Central memory CD8-positive, alpha-beta T cell (primary cell): ENCODE measurements at places on chromosomes 11 and 22.

DNA sequence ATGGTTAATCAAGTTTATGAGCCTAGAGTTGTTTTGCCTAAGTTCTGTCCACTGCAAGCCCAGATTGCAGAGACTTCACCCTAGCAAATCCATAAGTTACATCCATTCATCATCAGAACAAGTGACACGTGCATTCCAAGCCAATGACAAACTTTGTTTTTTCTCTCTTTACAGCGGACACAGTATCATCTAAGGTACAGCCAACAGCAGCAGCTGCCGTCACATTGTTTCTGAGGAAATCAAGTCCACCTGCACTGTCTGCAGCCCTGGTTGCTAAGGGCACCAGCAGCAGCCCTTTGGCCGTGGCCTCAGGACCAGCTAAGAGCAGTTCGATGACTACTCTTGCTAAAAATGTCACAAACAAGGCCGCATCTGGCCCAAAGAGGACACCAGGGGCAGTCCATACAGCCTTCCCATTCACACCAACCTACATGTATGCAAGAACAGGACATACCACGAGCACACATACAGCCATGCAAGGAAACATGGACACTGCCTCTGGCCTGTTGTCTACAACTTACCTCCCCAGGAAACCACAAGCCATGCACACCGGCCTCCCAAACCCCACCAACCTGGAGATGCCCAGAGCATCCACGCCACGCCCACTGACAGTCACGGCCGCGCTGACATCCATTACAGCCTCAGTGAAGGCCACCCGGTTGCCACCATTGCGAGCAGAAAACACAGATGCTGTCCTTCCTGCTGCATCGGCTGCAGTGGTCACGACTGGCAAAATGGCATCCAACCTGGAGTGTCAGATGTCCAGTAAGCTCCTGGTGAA is 155.8 kb downstream of the C11orf91 start:
- DNase-seq, result no peak

DNA sequence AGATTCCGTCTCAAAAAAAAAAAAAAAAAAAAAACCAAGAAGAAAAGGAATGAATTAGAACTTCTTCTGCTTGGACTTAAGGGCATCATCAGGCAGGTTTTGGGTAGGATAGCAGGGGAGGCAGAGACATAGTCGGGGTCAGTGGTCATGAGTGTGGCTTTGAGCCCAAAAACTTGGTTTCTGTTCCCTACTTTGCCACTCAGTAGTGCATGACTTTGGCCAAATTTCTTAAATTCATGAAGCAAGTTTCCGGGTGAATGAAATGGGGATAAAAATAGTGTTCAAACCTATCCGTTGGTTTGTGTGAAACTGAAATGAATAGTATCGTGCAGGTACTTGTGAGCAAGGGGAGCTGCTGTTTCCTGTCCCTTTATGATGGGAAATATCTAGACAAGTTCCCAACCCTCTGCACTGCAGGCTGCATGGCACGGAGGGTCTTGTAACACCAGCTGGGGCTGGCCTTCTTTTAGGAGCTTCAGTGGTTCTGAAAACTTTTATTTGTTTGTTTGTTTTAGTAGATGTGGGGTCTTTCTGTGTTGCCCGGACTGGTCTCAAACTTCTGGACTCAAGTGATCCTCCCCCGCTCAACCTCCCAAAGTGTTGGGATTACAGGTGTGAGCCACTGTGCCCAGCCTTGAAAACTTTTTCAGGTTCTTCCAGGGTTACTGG is 18.4 kb downstream of the NEAT1 start:
- DNase-seq, result no peak

GRCh38 chr11:16856022-16856471 is 117.6 kb downstream of the C11orf58 start:
- no peak for DNase-seq

DNA sequence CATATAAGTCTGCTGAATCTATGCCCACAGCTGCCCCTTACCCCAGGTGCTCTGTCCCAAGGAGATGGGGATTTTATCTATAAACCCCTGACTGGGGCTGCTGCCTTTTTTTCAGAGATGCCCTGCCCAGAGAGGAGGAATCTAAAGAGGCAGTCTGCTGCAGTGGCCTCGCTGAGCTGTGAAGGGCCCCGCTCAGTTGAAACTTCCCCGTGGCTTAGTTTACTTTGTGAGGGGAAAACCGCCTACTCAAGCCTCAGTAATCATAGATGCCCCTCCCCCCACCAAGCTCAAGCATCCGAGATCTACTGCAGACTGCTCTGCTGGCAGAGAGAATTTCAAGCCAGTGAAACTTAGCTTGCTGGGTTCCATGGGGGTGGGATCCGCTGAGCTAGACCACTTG is 7.4 kb upstream of the SCGB1D4 start:
- DNase-seq, result no peak

GRCh38 chr11:113372309-113372708 is 15.3 kb upstream of the ANKK1 start:
- no peak for DNase-seq

GRCh38 chr11:78209478-78209877 is 20.8 kb downstream of the USP35 start:
- no peak for DNase-seq

DNA sequence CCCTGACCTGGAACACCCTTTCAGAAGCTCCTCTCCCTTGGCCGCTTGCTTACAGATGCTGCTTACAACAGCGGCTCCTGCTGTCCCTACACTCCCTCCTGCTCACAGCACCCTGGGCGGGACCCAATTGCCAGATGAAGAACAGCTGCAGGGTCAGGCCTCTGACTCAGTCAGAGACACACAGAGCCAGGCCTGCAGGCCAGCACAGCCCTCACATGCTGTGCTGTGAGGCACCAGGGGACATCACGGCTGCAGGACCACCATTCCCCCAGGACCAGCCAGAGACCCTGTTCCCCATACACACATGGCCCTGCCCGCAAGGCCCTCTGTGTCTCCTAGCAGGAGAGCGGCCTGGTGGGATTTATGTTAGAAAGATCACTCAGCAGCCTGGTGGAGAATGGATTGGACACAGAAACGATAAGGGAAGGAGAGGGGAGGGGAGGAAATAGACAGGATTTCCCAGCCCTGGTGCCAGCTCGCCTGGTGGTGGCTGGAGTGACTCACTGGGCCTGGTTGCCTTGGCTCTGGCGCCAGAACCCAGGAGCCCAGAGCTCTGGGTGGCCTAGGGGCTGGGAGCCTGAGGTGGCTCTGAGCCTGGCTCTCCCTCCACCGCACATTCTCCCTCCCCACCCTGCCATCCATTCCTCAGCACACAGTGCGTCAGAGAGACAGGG is 6.7 kb downstream of the CAPN5 start:
- DNase-seq, result no peak

- DNase-seq, result no peak
Measured at GRCh38 chr11:10379871-10380568, 75.0 kb upstream of the AMPD3 start.

DNA sequence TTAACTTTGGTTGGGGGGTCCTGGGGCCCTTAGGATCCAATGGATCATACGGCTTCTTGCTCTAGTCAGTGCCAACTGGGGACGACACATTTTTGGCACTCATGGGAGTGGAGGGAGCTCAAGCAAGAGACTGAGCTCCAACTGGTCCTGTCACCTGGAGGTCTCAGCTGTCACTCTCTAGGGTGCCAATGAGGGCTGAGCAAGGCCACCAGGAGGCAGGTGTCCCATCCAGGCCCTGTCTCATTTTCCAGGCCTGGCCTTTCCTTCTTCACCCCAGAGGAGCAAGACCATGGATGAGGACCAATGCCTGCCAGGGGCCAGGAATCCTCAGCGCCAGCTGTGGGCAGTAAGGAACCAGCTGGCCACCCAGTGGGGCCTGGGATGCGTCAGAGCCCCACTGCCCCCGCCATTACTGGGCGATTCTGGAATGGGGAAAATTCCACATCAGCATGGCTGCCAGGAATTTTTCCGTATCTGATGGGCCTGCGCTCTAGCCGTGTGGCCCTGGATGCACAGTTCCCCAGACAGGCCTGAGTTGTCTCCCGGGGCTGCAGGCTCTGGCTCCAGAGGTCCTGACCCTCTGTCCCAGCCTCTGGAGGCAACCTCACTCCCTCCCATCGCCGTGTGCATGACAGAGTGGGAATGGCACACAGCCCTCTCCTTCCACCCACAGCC is 669 bp upstream of the GAL3ST1 start:
- no peak for DNase-seq

GRCh38 chr11:62501432-62501891 is 45.1 kb downstream of the AHNAK start:
- DNase-seq, result no peak

DNA sequence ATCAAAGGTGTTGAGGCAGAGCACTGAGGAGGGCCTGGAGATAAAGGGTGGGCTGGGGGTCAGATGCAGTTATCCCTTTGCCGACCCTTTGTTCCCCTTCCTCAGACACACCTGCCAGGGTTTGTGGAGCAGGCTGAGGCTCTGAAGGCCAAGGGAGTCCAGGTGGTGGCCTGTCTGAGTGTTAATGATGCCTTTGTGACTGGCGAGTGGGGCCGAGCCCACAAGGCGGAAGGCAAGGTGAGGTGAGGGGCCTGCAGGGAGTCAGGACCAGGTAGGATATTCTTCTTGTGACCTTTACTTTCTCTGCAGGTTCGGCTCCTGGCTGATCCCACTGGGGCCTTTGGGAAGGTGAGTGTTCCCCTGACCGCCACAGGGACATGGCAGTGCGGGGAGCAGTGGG is 2.6 kb downstream of the PRDX5 start:
- DNase-seq, result no peak
